CD4-positive, alpha-beta T cell (primary cell): ENCODE measurements at places on chromosomes 13 and 19. TPM values are rescaled to one million over a fixed set of nuclear protein-coding genes. Genes with fewer than 3 reads are reported as not detected.

The PODNL1 gene
- total RNA-seq, result not detected

The PEG3 gene
- total RNA-seq, result not detected

The NOVA2 gene
- total RNA-seq, result not detected

The TMEM221 gene
- total RNA-seq, result not detected

The PRR36 gene
- total RNA-seq, result 0.25 TPM

The OR7D2 gene
- total RNA-seq, result not detected

The PCDH17 gene
- 0.05 TPM for total RNA-seq

The FPR1 gene
- total RNA-seq, result 1.2 TPM

DNA sequence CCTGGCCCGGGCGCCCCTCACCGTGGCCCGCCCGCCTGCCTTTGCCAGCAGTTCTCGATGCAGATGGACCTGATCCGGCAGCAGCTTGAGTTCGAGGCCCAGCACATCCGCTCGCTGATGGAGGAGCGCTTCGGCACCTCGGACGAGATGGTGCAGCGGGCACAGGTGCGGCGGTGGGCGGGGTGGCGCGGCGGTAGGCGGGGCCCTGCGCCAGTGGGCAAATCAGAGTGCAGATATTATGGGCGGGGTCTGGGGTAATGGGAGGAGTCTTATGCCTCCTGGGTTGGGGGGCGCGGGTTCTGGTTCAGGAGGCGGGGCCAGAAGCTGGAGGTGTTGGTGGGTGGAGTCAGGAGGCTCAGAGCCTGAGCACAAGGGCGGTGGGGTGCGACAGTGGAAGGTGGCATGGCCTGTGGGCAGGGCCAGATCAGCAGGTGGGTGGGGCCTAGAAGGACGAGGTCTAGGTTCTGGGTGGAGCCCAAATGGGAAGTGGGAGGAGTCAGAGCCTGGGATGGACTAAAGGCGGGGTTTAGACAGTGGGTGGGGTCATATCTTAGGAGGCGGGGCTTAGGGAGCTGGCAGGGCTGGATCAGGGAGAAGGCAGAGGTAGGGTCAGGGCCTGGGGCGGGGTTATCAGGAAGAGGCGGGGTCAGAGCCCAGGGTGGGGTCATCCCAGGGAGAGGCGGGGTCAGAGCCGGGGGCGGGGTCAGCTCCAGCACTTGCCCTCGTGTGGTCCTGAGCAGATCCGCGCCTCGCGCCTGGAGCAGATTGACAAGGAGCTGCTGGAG is 5.6 kb downstream of the APC2 start:
- H3K27ac ChIP-seq, result no peak overlapping the region
- no peaks in the 10 kb centered on the region for H3K36me3 ChIP-seq
- H3K4me3 ChIP-seq, result no peak overlapping the region
- peaks cover 28% of the 10 kb centered on the region for H3K4me1 ChIP-seq
- peaks cover 55% of the 10 kb centered on the region for H3K27me3 ChIP-seq
- DNase-seq, result peak; percentile 53

DNA sequence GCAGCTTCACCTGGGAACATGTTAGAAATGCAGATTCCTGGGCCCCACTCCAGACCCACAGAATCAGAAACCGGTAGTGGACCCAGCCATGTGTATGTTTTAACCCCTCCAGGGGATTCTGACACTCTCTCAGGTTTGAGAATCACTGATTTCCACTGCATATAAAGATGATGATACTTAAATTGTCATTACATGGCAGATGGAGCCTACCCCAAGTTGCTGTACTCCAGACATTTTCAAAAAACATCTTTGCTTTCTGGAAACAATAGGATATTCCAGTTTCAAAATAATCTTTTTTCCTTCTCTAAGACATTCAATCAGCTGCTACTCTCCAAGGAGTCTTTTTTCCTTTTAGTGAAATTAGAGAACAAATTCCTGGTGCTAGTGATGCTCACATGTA is 48.6 kb upstream of the RGCC start:
- DNase-seq, result no peak
- no peaks in the 10 kb centered on the region for H3K36me3 ChIP-seq
- no peaks in the 10 kb centered on the region for H3K27me3 ChIP-seq
- peaks cover 4% of the 10 kb centered on the region for H3K4me1 ChIP-seq
- H3K4me3 ChIP-seq, result no peak overlapping the region

DNA sequence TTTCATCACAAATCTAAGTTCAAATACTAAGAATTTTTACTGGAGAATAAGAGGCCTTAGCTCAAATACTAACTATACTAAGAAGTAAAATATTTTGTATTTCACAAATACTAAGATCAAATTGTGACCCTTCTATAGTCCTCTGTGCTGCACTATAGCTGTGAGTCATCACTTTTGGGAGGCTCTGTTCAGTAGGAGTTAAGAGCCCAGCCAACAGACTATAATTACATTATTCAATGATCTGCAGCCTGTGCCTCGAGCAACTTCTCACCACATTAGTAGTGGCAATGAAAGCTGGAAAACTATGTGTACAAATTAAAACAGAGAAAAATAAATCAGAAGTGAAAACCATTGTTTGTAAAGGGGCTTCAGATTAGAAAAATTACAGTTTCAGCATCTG is 147.3 kb upstream of the GPC6 start:
- no peaks in the 10 kb centered on the region for H3K36me3 ChIP-seq
- H3K27me3 ChIP-seq, result no peaks in the 10 kb centered on the region
- no peaks in the 10 kb centered on the region for H3K4me1 ChIP-seq
- no peak overlapping the region for H3K27ac ChIP-seq

DNA sequence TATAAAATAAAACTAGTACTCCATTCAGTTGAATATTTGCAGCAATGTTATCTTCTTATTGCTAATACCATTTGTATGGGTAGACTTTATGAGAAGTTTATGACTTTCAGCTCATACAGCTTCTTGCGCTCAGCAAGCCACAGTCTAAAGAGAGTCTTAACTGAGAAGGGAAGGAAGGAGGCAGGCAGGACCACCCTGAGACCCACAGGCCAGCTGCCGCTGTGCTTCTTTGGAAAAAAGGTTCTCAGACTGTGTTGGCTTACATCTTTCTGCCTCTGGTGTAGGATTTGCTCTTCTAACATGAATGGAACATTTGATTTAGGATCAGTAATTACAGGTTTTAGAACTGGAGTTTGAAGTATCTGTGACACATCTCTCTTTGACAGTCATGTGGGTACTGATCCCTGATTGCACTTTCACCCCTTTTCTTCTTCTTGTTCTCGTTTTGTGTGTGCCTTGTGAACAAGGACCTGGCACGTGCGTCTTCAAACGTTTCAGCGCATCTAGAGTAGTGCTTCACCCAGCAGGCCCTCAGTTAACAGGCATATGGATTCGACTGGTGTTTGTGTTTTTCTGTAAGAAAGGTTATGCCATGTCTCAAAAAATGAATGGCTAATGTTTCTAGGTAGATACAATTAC is 7.1 kb upstream of the GPR18 start:
- H3K36me3 ChIP-seq, result peaks cover 44% of the 10 kb centered on the region
- no peak overlapping the region for H3K27ac ChIP-seq
- H3K27me3 ChIP-seq, result no peaks in the 10 kb centered on the region

DNA sequence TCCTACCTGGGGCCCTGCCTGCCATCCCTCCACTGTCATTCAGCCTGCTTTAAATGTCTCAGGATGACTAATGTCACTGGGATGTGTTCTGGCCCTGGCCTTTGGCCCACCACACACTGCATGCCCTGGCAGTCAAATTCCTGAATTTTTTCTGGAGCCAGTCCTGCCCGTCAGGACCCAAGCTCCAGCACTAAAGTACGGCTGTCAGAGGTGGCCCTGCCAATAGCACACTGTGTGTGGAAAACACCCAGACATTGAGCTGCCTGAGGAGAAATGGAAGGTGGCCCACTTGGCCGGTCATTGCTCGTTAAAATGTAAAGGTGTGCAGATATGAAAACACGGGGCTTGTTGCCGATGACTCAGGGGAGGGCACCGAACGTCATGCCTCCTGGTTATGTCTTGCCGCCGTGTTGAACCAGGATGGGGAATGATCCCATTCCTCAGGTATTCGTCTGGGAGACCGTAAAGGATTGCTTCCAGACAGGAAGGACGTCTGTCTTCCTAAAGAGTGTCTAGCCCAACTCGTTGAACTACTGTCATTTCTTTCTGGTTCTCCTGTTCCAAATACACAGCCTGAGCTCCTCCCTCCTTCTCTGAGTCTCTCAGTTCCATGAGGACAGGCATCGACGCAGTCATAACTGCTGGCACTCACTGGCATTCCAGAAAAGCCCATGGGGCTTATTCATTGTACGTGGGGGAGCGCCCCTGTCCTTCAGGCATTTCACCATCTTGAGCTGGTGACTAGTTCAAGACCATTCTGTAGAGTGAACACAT is 40.6 kb downstream of the COL4A2 start:
- no peaks in the 10 kb centered on the region for H3K36me3 ChIP-seq
- H3K27me3 ChIP-seq, result peaks cover 3% of the 10 kb centered on the region
- H3K4me1 ChIP-seq, result no peaks in the 10 kb centered on the region
- no peak overlapping the region for H3K4me3 ChIP-seq
- DNase-seq, result no peak
- H3K27ac ChIP-seq, result no peak overlapping the region

DNA sequence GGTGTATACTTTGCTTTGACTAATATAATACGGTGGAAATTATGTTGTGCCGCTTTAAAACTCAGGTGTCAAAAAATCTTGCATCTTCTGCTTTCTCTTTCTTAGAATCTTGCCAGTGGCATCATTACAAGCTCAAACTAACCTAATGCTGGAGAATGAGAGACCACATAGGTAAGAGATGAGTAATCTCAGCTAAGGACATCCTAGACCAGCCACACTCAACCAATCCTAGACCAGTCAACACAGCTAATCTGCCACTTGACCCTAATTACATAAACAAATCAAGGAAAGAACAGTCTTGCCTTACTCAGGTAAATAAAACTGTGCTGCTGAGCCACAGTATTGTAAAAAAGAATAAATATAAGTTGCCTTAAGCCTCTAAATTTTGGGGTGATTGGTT is 1323.9 kb upstream of the SPRY2 start:
- H3K27me3 ChIP-seq, result no peaks in the 10 kb centered on the region
- no peaks in the 10 kb centered on the region for H3K36me3 ChIP-seq
- no peak for DNase-seq

DNA sequence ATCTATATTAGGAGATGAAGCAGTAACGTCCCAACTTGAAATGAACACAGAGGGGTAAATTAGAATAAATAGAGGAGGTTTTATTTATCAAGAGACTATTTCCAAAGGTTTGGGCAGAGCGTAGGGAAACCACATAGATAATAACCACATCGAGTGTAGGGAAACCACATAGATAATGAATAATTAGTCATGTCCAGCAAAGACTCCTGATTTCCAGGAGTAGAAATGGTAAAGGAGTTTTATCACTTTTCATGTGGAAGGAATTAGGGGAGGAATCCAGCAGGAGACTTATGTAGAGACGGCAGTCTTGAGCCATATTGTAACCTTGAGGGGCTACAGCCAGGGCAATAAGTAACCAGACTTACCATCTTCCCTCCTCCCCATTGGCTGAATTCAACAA is 136.3 kb upstream of the CSNK1A1L start:
- H3K36me3 ChIP-seq, result no peaks in the 10 kb centered on the region
- no peaks in the 10 kb centered on the region for H3K4me1 ChIP-seq
- H3K27me3 ChIP-seq, result no peaks in the 10 kb centered on the region
- DNase-seq, result no peak

DNA sequence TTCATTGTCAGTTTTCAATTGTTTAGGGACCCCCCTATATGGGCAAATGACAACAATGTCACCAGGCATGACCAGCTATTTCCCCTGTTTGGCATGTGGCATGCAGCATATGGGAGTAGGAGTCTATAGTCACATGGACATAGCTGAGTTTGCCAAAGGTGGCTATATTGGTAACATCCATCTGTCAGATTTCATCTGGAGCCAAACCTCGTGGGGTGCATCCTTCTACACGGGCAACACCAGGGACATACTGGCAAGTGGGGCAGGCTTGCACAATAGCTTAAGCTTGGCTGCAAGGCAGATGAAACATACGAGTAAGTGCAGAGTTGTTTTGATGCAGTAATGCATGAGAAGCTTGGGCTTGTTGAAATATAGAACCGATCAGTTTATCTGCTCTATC is 24.5 kb upstream of the ZNF816 start:
- no peak for DNase-seq
- no peak overlapping the region for H3K4me3 ChIP-seq
- H3K27ac ChIP-seq, result no peak overlapping the region
- no peaks in the 10 kb centered on the region for H3K4me1 ChIP-seq

- H3K27me3 ChIP-seq, result no peaks in the 10 kb centered on the region
- H3K4me1 ChIP-seq, result no peaks in the 10 kb centered on the region
- H3K4me3 ChIP-seq, result no peak overlapping the region
- DNase-seq, result no peak
- H3K27ac ChIP-seq, result no peak overlapping the region
These were observed 130.2 kb downstream of the FGF9 start for GRCh38 chr13:21800837-21801616.
